ENCODE measurements at places on chromosomes 2 and 18.

- DNase-seq = no peak
Measured at GRCh38 chr2:75790814-75791467, 80.2 kb upstream of the GCFC2 start.

DNA sequence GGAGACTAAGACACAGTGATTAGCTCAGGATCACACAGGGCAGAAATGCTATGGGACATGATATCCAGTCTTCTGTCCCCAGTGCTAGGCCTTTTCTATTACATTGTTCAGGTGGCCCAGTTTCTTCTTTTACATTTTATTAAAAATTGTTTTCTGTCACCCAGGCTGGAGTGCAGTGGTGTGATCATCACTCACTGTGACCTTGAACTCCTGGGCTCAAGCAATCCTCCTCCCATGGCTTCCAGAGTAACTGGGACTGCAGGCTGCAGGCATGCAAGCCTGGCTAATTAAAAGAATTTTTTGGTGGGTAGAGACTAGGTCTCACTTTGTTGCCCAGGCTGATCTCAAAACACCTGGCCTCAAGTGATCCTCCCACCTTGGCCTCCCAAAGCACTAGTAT lies 15.4 kb downstream of the PDK1 start:
- DNase-seq = no peak

- DNase-seq = no peak
Measured at GRCh38 chr2:60948926-60949579, 67.7 kb downstream of the REL start.

DNA sequence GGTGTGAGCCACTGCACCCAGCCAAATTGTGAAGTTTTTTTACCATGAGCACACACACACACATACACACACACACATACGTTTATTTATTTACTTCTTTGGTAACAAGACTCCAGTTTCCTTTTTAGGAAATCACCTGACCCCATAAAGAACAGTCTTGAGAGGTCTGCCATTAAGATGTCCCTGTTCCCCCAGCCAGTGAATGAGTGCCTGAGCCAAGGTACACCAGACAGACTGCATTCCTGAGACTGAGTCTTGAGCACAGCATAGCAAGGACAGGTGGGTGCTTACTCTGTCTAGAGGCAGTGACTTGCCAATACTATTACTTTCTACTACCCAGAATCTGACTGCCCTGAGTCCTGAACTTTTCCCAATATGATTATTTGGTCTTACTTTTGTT lies 167.2 kb upstream of the SATB2 start:
- DNase-seq = no peak

GRCh38 chr2:85405201-85406059 lies 4.7 kb downstream of the CAPG start:
- DNase-seq = peak; percentile 36

GRCh38 chr2:216023055-216023648 lies 9.8 kb upstream of the MREG start:
- no peak for DNase-seq

GRCh38 chr2:52498077-52498750 lies 1269.4 kb upstream of the CHAC2 start:
- no peak for DNase-seq

All from activated T-helper 1 cell treated with anti-CD3 and anti-CD28 coated beads, Interleukin-2, amount 50 U/mL, for 16 hours (primary cell).